ENCODE measurements at places on chromosomes 5 and 9.

DNA sequence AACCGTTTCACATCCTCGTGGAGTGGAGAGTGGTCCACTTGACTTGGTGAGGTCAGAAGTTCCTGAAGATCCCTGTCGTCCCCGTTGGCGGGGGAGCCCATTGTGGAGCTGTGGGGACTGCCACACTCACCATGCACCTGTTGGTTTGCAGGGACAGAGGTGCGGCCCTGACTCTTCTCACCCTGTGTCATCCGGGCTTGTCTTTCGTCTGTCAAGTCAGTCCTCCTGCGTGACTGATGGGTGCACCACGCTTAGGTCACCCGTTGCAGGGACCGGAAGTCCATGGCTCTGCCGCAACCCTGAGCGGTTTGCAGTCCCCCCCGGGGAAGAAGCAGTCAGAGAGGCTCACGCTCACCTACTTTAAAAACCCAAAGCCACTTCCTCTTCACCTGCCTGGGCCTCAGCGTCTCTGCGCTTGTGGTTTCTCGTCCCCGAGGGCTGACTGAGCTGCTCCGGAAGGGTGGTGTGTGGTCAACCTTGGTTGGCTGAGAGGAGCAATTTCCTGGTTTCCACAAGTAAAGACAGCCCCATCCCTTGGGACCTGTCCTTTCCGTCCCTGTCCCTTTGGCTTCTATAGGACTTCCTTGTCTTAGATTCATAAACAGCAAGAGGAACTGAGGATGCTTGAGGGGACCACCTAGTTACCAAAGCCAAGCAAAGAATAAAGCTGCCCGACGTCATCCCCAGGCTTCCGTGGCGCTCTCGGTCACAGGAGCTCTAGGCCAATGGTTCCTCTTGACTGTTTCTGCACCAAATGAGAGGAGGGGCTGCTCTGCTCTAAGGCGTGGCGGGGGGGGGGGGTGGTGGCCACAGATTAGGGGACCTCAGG is 53.2 kb downstream of the USP20 start:
- DNase-seq = peak; percentile 79

- no peak for DNase-seq
Observed at GRCh38 chr5:40098313-40098712, 581.4 kb upstream of the PTGER4 start.

GRCh38 chr5:90741022-90741564 is 182.5 kb downstream of the ADGRV1 start:
- no peak for DNase-seq

DNA sequence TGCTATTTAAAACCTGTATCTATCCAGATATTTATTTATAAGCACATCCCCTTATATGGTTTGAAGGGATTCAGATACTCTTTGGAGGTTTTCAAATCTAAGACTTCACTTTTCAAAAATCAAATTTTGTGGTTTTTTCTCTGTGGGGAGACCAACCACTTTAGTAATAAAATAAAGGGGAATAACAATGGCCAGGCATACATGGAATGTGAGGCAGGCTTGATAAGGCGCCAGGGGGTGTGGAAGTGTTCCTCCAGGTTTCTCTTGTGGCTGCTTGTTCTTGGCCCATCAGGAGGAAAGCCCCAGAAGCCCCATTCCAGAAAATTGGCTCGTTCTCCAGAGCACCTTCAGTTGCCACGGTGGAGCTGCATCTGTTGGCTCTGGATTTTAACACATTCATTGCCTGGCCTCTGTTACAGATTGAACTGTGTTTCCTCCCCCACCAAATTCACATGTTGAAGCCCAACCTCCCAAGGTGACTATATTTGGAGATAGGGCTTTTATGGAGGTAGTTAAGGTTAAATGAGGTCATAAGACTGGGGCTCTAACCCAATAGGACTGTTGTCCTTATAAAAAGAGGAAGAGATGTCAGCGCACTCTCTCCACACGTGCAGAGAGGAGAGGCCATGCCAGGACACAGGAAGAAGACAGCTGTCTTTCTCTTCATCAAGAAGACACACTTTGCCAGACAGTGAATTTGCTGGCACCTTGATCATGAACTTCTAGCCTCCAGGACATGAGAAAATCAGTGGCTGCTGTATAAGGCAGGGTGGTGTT is 195.9 kb downstream of the TMEM38B start:
- DNase-seq = no peak

DNA sequence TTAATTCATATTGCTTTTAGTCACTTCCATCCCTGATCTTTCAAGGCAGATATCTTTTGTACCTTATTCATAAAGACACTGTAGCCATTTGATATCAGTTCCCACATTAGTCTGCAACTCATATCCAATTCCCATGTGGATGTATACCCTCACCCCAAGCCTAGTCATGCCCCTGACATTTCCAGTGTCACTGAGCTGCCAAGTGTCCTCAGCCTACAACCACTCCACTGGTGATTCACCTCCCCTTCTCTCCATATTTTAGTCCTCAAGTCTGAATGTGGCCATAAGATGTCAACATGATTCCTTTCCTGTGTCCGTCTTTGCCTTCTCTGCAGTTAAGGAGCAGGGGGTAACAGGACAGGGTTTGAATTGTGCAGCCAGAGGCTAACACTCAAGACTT is 346.9 kb downstream of the RAB3C start:
- no peak for DNase-seq

DNA sequence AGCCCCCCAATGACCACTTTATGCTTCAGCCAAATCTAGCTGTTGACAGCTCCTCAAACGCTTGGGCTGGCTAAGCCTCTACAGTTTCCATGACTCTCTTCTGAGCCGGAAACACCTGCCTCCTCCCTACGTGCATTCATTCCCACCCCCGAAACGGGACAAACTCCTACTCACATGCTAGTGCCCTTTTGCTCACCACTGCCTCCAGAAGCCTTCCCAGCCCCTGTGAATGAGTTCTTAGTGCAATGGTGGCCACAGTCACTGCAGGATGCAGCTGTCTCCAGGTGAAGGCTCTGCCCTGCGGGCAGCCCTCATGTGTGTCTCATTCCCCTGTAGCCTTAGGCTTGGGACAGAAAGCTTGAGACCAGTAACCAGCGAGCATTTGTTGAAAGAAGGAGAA is 68.8 kb upstream of the DAB2IP start:
- DNase-seq = no peak

- DNase-seq = no peak
Observed at GRCh38 chr5:169350759-169351240, 49.9 kb upstream of the SLIT3 start.

- DNase-seq = no peak
Observed at GRCh38 chr9:69471433-69471832, 146.4 kb downstream of the ENTREP1 start.

DNA sequence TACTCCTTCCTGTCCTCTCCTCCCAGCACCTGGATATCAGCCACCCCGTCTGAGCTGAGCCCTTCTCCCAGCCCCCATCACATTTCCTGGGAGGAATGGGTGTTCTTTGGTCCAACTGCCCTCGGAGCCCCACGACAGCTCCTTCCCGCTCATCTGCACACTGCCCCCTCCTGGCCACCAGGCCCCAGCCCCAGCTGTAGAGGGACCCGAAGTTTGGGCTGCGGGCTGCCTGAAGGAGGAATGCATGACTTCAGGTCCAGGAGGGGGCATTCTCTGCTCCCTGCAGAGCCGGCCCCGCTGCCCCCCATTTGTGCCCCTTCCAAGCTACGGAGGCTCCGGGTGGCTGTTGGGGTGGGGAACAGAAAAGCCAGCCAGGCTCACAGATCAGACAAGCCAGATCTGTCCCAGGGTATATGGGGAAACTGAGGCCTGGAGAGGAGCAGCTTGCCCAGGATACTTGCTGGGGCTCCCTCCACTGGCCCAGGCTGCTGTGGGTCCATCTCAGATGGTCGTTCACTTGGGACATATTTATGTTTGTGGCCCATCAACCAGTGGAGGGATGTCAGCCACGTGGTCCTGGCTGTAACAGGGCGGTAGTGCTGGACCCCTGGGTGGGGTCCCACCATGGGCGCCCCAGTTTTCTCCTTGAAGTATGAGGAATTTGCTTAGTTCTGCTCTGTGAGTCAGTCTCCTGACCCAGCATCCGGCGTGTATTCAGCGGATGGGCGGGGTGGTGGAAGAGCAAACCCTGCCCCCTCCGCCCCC is 33.1 kb downstream of the DAB2IP start:
- no peak for DNase-seq

- DNase-seq = no peak
Observed at GRCh38 chr5:119708076-119708790, 78.9 kb downstream of the FAM170A start.

DNA sequence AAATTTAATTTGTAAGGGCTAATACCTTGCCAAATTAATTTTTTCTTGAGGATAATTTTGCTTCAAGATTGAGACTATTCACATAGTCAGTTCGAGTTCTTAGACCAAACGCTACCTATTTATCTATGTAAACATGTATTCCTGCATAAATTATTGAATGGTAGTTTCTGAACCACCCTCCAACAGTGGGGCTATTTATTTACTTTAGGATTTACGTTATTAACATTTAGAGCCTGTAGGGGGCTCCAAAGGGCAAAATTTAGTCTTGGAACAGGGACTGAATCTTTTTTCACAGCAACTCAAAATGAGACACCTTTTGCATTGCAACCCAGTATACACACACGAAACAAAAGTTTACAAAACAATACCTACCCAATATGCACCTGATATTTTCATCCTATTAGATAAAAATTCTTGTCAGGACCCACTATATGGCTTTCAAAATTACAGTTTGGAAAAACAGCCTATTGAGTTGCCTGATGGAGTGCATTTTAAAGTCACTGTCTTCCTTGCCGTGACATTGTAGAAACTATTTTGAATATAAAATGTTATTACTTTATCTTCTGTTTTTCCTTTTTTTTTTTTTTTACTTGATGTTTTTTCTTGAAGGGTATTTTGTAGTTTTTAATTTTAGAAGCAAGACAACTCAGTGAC is 47.1 kb upstream of the POU4F3 start:
- DNase-seq = no peak

GRCh38 chr9:124800306-124801259 is 23.6 kb downstream of the OLFML2A start:
- peak; percentile 48 for DNase-seq

- no peak for DNase-seq
Observed at GRCh38 chr9:124183772-124184171, 74.0 kb upstream of the NEK6 start.

GRCh38 chr9:93132946-93133680 is 938 bp downstream of the NINJ1 start:
- DNase-seq = peak; percentile 44

DNA sequence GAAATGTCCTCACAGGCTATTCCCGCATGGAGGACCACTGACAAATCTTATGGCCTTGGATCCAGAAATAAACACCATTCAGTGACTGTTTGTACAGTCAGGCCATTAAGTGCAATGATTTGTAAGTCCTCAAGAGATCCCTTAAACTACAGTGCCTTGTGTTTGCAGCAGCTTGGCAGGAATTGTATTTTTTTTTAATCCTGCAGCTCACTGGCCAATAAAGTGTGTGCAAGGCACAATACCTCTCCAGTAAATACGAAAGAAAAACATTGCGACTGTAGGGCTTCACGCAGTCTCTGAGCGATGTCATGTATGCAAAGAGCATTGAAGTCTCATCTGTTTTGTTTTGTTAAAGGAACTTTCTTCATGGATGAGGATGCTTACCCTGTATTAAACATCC is 74.2 kb upstream of the TUSC1 start:
- no peak for DNase-seq

- peak; percentile 34 for DNase-seq
Observed at GRCh38 chr5:77843570-77844372, 67.6 kb upstream of the TBCA start.

GRCh38 chr9:28439688-28440087 is 866.4 kb upstream of the C9orf72 start:
- DNase-seq = no peak
